ENCODE measurements at places on chromosomes 7 and 10. TPM values are rescaled to one million over a fixed set of nuclear protein-coding genes. Genes with fewer than 3 reads are reported as not detected.

DNA sequence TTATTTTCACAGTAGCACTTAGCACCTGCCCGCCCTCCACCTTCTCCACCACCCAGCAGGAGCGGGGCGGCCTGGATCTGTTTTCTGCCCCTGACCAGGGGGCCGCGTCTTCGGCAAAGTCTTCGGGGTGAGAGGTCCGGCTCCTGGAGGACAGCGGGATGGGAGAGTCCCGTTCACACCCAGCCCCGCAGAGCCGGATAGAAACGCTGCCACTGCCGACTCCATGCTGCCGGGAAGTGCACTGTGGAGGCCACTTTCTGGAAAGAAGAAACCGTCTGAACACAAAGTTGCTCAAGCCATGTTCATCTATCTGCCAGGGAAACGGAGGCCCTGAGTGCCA is 14.5 kb upstream of the ZNF273 start:
- no peak for DNase-seq
- peaks cover 9% of the 10 kb centered on the region for H3K4me1 ChIP-seq
- no peak overlapping the region for H3K27ac ChIP-seq
- H3K36me3 ChIP-seq: no peaks in the 10 kb centered on the region

DNA sequence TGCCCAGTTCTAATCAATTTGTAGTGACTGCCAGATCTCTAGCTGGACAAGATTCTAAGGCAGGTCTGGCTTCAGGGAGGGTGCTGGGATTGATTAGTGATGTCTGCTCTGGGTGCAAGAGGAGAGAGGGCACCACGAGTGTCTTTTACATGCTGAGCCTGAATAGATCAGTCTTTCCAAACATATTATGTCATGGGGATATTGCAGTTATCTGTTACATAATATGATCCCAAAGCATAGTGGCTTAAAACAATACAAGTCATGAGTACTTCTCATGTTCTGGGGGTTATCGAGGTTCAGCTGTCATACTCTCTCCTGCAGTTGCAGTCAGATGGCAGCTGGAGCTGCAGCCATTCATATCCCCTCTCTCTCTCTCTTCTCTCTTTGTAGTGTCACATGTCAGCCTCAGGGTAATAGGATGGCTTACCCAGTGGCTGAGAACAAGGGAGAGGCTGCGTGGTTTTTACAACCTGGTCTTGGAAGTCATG is 26.0 kb downstream of the SLC29A3 start:
- peaks cover 2% of the 10 kb centered on the region for H3K36me3 ChIP-seq
- H3K4me1 ChIP-seq: peaks cover 4% of the 10 kb centered on the region
- H3K27ac ChIP-seq: peak overlapping the region; percentile 43

- DNase-seq: no peak
- H3K27ac ChIP-seq: peak within 1 kb of the TSS; percentile 100
- peak within 1 kb of the TSS; percentile 99 for H3K4me3 ChIP-seq
- H3K4me1 ChIP-seq: peaks cover 37% of the 10 kb centered on the region
- H3K36me3 ChIP-seq: no peaks in the 10 kb centered on the region
These were observed at the start of gene BBIP1 for GRCh38 chr10:110918643-110919348. Gene BBIP1 (minus strand): TSS chr10:110919180. CDS start chr10:110918157, 1,023 bp downstream.

DNA sequence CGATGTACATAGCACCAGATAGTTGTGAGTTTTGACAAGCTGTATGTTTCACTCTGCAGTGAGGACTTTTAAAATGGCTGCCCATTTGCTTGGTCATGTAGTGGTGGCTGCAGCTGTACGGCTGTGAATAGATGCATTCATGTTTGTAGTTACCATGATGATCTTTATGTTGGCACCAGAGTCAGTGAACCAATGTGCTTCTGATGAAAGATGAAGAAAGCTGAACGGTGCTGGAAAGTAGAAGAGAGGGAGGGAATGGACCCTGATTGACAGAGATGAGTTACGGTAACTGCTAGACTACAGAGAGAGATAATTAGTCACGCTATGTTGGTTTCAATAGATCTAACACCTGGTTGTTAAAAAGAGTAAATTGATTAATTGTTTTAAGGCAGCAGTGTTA is 256.8 kb downstream of the CELF2 start:
- H3K4me1 ChIP-seq: peaks cover 16% of the 10 kb centered on the region
- DNase-seq: no peak
- peaks cover 65% of the 10 kb centered on the region for H3K27me3 ChIP-seq
- H3K27ac ChIP-seq: no peak overlapping the region
- no peaks in the 10 kb centered on the region for H3K36me3 ChIP-seq

Gene MGAM2
- 0.18 TPM for total RNA-seq
